ENCODE measurements at places on chromosomes 12 and 14.

DNA sequence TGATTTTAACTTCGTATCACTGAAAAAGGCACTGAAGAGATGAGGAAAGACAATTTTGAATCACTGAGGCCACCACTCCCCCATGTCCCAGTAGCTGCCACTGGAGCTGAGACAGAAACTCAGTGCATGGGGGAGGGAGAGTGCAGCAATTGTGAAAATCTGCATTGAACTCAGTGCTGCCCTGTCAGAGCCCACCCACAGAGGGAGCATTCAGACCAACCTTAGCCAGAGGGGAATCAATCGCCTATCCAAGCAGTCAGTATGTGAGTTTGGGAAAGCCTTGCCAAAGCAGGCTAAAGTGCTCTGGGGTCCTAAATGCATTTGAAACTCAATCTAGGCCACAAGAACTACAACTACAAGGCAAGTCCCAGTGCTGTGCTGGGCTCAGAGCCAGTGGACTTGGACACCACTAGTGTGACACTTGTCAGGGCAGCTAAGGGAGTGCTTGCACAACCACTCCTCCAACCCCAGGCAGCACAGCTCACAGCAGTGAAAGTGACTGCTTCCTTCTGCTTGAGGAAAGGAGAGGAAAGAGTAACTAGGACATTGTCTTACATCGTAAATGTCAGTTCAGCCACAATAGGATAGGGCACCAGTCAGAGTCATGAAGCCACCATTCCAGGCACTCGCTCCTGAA lies 13.3 kb downstream of the RNASE3 start:
- DNase-seq = no peak

DNA sequence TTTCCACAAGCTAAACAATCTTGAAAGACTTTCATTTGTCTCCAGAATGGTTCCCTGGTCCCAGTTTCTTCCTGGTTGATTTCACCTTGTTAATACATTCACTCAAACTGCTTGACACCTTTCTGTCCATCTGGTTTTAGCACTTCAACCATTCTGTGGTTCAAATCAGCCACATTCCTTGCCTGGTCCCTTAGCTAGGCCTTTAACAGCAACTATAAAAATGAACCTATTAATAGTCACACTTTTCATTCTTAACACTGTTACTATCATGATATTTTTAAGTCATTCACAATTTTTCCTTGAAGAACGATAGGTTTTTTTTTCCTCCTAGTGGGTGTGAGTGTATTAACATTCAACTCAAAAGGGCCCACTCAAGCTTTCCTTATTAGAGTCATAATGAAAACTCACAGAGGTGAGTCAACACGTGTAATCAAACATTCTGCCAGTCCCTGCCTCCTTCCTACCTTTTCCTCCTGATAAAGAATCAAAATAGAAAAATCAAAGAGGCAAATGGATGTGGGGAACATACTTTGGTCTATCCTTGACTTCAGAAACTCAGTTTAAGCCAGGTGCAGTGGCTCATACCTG lies 34.4 kb upstream of the CCNT1 start:
- DNase-seq = no peak

DNA sequence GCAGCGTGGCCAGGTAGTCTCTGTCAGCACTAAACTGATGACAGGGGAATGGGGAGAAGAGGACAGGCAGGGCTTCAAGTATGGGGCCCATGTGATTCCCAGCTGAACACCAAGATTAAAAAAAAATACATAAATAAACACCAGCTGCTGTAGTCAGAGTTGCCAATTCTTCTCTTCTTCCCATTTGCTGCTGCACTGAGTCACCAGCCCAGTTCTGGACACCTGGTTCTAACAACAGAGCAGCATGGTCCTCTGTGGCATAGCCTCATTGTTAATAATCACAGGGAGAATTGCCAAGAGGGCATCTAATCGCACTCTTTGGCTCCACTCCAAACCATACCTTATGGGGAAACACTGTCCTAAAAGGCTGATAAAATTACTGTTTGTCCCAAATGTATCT lies 15.1 kb downstream of the PPM1H start:
- no peak for DNase-seq

DNA sequence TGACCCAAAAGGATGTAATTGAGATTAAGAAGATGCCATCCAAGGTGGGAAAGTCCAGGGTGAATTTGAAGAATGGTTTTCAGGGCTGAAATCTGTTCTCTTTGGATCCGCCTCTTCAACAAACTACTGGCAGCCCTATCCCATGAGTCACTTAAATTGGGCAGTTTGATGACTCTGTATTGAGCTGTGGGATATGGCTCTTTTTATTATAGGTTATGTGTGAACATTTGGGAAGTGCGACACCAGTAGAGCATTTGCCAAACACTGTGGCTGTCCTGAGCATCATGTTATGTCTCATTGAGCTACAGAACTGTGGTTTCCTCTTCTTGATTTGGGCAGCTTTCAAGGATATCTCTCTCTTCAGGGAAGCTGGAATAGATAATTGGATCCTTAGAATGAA lies 22.3 kb downstream of the IFT43 start:
- no peak for DNase-seq

GRCh38 chr12:48342980-48343379 lies 7.7 kb downstream of the ZNF641 start:
- no peak for DNase-seq

GRCh38 chr12:102964872-102965271 lies 7.4 kb downstream of the ASCL1 start:
- no peak for DNase-seq

GRCh38 chr12:569803-570434 lies 93.3 kb downstream of the NINJ2 start:
- peak; percentile 85 for DNase-seq

DNA sequence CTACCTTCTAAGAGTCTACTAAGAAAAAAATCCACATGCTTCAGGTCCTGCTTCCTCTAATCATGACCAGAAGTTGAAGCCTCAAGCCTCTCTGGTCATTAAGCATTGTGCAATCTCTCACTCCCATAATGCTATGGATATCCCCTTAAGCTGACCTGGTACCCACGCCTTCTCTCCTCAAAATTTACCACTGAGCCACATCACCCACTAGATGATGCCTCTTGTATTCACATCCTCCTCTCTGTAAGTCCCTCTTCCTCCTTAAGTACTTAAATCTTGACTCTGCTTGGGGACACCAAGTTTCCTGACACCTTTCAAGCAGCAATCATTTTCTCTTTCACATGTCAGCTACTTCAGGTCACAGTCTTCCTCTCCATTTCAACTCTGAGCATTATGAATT lies 9.8 kb downstream of the GALNT4 start:
- no peak for DNase-seq

DNA sequence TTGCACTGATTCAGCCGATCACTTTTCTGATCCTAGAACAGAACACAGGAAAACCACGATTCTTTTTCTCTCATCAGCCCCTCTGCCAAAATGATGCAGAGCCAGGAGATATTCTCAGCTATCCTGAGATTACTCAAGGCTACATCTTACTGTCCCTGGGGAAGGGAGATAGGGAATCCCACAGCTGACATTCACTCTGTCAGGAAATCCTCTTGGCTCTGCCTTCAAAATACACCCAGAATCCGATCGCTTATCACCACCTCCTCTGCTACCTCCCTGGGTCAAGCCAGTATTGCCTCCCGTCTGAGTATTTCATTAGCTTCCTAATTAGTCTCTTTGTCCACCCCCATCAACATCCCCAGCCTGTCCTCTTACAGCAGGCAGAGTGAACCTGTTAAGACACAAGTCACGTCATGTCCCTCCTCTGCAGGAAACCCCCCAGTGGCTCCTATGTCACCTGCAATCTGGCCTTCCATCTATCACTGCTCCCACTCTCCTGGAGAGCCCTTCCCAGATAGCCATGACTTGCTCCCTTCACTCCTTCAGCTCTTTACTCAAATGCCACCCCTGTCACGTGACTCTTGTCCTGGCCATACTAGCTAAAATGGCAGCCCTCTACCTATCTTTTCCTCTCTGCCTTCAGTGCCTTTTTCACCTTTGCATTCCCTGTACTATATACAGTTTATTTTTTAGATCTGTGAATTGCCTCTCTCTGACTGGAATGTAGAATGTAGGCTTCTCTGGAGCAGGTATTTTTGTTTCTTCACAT lies 70.3 kb downstream of the GALNT4 start:
- DNase-seq = no peak

GRCh38 chr14:54651649-54652048 lies 84.7 kb downstream of the SAMD4A start:
- DNase-seq = no peak

DNA sequence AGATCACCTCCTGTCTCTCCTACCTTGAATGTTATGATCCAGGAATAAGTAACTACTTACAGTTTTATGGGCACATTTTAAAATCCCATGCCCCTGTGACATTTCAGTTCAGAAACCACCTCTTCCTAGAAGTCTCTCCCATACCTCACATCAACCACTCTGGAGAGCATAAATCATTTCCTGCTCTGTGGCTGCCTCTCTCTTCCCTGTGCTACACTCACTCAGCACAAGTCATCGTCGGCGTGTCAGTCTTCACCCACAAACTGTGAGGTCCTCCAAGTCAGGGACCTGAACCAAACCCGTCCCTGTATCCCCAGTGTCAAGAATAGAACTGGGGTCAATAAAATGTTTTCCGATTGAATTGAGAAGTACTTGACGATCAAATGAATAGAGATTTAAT lies 863.3 kb downstream of the BCL11B start:
- no peak for DNase-seq

GRCh38 chr14:73714656-73715081 lies 485 bp upstream of the PNMA1 start:
- no peak for DNase-seq

- no peak for DNase-seq
Observed at GRCh38 chr12:5138845-5139244, 95.2 kb downstream of the KCNA5 start.

DNA sequence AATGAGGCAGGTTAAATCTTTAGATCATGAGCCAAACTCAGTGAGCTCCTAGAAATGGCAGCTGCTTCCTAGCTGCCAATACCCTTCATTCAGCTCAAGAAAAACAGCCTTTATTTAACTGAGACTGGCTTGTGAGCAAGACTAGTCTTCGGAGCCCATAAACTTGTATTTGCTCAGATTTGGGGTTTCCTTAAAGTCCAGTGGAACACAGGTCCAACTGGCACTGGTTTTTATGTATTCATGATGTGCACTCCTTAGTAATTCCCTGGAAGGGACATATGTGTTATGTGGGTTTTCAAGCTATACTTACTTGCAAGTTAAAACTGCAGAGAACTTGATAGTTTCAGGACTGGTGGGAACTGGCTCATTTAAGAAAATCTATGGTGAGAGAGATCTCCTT lies 380.1 kb upstream of the TMEM132C start:
- no peak for DNase-seq

DNA sequence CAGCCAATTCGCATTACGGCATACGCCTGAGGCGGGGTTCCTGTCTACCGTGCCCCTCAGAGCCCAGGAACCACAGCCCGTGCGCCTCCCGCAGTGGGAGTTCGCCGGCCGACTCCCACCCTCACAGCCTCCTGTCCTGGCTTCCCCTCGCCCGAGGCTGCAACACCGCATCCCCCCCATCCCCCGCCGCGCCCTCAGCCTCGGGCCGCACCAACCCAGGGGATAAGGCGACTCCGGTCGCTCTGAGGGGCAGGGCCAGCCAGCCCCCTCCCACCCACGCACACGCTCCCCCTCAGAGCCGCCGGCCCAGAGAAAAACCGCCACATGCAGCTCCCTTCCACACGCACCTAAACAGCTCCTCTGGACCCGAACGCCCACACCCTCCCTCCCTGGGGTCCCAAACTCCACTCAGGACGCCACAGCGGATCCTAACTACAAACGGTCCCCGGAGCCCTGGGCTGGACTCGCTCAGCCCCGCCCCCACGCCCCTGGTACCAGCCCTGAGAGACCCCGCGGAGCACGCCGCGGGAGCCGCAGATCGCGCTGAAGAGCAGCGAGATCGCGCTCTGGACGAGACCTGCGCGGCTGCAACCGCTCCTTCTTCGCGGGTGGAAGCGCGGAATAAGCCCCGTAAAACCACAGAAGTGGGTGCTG lies at the start of gene C14orf39:
C14orf39 (minus strand) TSS at position 466 of the 654 bp plus-strand sequence. CDS start 985 bp downstream, outside the sequence.
- no peak for DNase-seq

DNA sequence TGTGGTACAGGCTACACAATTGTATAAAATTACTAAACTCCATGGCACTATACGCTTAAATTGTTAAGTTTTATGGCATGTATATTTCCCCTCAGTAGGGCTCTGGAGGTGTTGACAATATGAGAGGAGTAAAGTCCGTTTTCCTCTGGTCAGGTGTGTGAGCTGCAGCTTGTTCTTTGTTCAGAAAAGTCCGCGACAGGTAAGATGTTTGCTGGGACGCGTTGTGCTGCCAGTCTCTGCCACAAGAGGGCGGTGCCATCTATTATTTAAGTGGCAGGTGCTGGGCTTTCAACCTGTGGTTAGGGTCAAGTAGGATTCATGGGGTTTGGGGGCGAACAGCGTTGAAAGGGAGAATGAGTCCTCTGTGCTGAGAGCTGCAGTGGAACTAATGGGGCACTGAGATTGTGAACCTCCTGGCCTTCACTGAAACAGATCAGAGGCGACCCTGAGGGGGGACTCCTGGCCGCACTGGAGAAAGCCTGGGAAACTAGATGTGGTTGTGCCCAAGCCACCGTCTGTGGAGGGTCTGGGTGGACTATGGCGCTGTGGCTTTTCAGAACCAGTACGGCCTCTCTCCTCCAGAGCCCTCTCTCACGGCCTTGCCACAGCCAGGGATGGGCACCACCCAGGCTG lies 179.0 kb downstream of the SLC15A4 start:
- peak; percentile 30 for DNase-seq

Measured in stimulated activated CD4-positive, alpha-beta T cell treated with anti-CD3 and anti-CD28 coated beads, Interleukin-4, amount 100 ng/mL, for 48 hours (primary cell).